ENCODE measurements at places on chromosomes 4 and X.

GRCh38 chr4:101075536-101075935 lies 271.8 kb downstream of the PPP3CA start:
- no peaks in the 10 kb centered on the region for H3K36me3 ChIP-seq
- no peak for DNase-seq
- H3K4me3 ChIP-seq: no peak overlapping the region
- H3K27me3 ChIP-seq: no peaks in the 10 kb centered on the region
- peaks cover 5% of the 10 kb centered on the region for H3K4me1 ChIP-seq
- no peak overlapping the region for H3K27ac ChIP-seq

DNA sequence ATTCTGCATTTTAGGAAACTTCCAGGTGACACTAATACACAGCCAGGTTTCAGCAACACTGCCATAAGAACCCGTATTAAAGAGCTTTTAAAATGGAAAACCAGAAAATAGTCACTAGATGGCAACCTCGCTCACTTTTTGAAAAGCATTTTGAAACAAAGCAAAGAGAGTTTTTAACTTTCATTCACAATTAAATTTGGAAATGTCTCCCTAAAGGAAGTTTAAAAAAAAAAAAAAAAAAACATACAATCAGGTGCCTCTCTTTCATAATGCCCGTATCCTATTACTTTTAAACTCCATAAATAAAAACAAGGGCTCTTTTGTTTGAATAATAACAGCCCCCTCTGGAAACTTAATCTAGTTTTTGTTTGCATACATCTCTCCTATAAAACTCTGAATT lies 20.3 kb downstream of the MEPE start:
- DNase-seq: peak; percentile 70
- H3K27ac ChIP-seq: no peak overlapping the region
- H3K4me3 ChIP-seq: no peak overlapping the region
- H3K27me3 ChIP-seq: no peaks in the 10 kb centered on the region
- no peaks in the 10 kb centered on the region for H3K4me1 ChIP-seq

DNA sequence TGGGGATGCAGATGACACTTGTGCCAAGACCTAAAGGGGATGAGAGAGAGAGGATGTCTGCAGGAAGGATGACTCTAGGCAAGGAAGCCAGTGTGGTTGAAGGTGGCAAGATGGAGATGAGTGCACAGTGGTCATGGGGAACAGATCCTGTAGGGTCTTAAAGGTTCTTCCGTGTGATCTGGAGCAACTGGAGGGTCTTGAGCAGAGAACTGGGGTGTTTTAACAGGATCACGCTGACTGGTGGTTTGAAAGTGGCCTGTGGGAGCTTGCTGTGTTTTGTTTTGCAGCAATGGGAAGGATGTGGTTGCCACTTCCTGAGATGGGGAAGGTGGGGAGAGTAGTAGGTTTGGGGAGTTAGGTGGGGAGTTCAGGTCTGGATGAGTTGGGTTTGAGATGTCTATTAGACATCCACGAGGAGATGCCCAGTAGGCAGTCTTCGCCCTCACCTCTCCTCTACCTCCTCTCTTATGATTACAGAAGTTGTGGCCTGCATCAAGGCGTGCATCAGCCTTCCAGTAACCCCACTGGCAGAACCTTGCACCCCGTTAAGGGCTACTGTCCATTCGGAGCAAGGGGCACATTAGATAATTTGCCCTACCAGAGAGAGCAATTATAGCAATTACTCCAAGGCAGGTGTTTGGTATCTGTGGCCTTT lies 1.4 kb upstream of the STBD1 start:
- no peak overlapping the region for H3K27ac ChIP-seq
- peak overlapping the region; percentile 94 for H3K4me3 ChIP-seq
- H3K36me3 ChIP-seq: peaks cover 12% of the 10 kb centered on the region
- peaks cover 36% of the 10 kb centered on the region for H3K4me1 ChIP-seq

DNA sequence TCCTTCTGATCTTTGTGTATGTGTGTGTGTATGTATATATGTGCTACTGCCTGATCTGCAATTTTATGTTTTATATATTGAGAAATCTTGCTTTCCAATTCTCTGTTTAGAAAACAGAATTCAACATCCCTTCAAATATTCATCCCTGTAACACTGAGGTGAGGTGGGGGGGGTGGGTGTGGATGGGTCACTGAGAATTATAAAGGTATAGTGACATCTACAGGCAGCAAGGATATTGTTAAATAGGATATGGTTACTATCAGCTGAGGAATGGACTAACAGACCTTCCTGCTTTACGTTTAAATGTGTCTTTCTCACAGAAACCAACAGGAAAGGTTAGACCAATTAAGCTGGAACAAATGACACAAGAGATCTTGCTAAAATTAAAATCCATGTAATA lies 19.0 kb upstream of the MAGEB2 start:
- DNase-seq: peak; percentile 6
- H3K4me3 ChIP-seq: no peak overlapping the region
- H3K36me3 ChIP-seq: no peaks in the 10 kb centered on the region

- H3K27me3 ChIP-seq: peaks cover 21% of the 10 kb centered on the region
- peaks cover 10% of the 10 kb centered on the region for H3K4me1 ChIP-seq
- peak within 1 kb of the TSS; percentile 72 for H3K4me3 ChIP-seq
- DNase-seq: peak; percentile 23
- H3K27ac ChIP-seq: peak within 1 kb of the TSS; percentile 77
These were observed at the start of gene TRPC3 for GRCh38 chr4:121951521-121952110. Gene TRPC3 (minus strand): TSS chr4:121952060. CDS start chr4:121951680, 380 bp downstream.

DNA sequence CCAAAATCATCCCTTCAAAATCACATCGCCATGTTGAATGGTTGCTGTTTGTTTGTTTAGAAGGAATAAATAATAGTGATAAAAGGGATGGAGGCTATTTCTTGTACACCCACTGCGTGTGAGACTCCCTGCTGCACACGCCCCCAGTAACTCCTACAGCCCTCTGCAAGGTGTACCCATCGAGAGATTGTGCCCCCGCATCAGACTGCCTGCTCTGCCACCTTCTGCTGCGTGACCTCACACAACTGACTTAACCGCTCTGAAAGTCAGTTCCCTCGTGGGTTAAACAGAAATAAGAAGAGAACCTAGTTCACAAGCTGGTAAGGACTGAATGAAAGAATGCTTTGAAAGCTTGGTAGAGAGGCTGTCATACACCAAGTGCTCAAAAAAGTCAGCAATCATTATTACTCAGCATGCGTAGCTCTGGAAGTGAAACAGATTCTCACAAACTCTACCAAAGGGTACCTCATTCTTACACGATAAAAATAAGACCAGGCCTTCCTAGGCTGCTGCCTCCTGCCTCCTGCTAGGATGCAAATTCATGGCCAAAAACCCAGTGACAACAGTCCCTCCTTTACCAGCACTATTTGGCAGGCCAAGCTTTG lies 147.1 kb downstream of the CPEB2 start:
- H3K27me3 ChIP-seq: no peaks in the 10 kb centered on the region
- peak overlapping the region; percentile 82 for H3K27ac ChIP-seq
- peaks cover 25% of the 10 kb centered on the region for H3K4me1 ChIP-seq
- H3K4me3 ChIP-seq: no peak overlapping the region

DNA sequence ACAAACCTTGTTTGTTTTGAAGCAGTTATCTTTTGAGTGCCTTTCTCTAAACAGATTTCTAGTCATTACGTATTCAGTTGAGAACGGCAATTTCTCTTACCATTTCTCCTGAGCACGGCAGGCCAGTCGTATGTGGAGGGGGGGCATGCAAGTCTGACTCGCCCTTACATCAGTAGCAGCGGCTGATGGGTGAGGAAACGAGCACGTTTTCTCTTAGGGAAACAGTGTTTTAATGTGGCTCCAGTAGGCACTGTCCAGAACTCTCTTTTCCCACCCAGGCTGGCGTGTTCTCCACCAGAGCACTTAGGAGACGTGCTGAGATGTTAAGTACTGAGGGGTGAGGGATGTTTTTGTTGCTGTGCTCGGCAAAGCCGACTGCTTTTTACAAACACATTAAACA lies 240.5 kb downstream of the STIM2 start:
- no peaks in the 10 kb centered on the region for H3K27me3 ChIP-seq
- H3K4me1 ChIP-seq: no peaks in the 10 kb centered on the region
- H3K27ac ChIP-seq: no peak overlapping the region
- no peaks in the 10 kb centered on the region for H3K36me3 ChIP-seq
- no peak overlapping the region for H3K4me3 ChIP-seq
- DNase-seq: no peak

GRCh38 chr4:41935652-41936021 lies 408 bp downstream of the TMEM33 start:
- H3K4me1 ChIP-seq: peaks cover 8% of the 10 kb centered on the region
- no peak for DNase-seq
- H3K27me3 ChIP-seq: peaks cover 14% of the 10 kb centered on the region

DNA sequence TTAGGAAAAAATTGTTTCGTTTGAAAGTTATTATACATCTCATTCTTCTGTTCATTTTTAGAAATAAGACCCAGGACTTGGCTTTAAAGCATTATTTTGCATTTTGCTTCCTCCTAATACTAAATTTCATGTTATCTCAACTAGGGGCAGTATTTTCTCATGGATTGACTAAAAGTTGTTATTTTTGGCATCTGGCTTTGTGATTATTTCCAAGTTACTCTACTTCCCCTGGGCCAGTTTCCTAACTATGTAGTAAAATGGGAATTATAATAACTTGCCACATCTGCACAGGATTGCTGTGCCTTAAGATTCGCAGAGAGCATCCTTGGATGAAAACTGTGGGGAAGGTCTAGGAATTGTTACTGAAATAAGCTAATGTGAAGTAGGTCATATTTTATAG lies 3.0 kb downstream of the RBPJ start:
- no peaks in the 10 kb centered on the region for H3K36me3 ChIP-seq
- H3K4me3 ChIP-seq: no peak overlapping the region
- H3K27ac ChIP-seq: no peak overlapping the region
- peaks cover 25% of the 10 kb centered on the region for H3K4me1 ChIP-seq
- no peak for DNase-seq

DNA sequence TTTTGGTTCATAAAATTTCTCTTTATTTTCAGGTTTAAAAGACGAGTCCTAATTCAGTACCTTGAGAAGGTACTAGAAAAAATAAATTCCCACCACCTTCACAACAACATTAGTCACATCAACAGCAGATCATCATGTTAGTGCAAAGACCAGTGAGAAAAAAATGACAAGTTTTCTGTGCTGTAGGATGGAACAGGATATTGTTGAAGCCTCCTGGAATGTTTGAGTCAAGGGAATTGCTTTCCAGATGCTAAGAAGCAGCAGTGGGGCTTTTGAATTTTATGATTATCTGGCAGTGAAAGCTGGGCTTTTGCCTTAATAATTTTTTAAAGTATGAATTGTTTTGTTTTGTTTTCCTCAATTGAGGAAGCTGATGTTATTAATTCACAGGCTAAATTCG lies 61.0 kb downstream of the INTS6L start:
- peaks cover 4% of the 10 kb centered on the region for H3K36me3 ChIP-seq
- H3K4me3 ChIP-seq: no peak overlapping the region
- DNase-seq: no peak
- H3K27ac ChIP-seq: peak overlapping the region; percentile 54
- H3K27me3 ChIP-seq: no peaks in the 10 kb centered on the region

- H3K27me3 ChIP-seq: peaks cover 3% of the 10 kb centered on the region
- no peak overlapping the region for H3K4me3 ChIP-seq
- no peak for DNase-seq
- no peak overlapping the region for H3K27ac ChIP-seq
- H3K4me1 ChIP-seq: no peaks in the 10 kb centered on the region
- no peaks in the 10 kb centered on the region for H3K36me3 ChIP-seq
These were observed 55.7 kb downstream of the MSX1 start for GRCh38 chr4:4914965-4915845.

GRCh38 chrX:142828129-142828528 lies 197.6 kb upstream of the SPANXN4 start:
- H3K27ac ChIP-seq: no peak overlapping the region
- H3K4me1 ChIP-seq: no peaks in the 10 kb centered on the region
- no peaks in the 10 kb centered on the region for H3K36me3 ChIP-seq
- no peaks in the 10 kb centered on the region for H3K27me3 ChIP-seq
- H3K4me3 ChIP-seq: no peak overlapping the region
- no peak for DNase-seq

DNA sequence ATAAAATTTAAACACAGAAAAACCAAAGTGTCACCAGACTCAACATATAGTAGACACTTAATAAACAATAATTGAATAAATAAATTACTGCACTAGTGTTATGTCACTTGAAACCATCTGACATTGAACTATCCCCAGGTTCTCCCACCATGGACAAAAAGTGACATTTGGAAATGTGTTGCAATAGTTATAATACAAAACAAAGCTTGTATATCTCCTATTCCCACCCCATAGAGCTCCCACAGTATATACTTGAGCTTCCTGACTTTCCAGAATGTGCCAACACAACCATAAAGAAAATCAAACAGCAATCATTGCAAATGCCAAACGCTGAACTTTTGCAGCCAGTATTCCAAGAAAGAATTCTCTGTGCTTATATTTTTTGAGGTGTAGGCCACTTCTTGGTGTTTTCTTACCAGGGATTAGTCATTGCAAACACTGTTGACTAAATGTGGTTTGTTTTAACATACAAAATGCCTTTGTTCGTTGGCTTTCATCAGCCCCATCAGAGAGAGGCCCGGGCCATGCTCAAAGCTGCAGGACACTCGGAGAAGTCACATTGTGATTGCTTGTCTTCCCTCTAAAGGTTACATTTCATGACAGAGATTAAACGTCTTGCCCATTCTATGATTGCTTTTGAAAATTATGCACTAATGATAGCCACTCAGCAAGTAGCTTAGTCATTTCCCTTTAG lies 33.8 kb downstream of the PPARGC1A start:
- no peak overlapping the region for H3K27ac ChIP-seq
- H3K36me3 ChIP-seq: peaks cover 4% of the 10 kb centered on the region
- H3K27me3 ChIP-seq: no peaks in the 10 kb centered on the region
- peaks cover 26% of the 10 kb centered on the region for H3K4me1 ChIP-seq
- H3K4me3 ChIP-seq: no peak overlapping the region

DNA sequence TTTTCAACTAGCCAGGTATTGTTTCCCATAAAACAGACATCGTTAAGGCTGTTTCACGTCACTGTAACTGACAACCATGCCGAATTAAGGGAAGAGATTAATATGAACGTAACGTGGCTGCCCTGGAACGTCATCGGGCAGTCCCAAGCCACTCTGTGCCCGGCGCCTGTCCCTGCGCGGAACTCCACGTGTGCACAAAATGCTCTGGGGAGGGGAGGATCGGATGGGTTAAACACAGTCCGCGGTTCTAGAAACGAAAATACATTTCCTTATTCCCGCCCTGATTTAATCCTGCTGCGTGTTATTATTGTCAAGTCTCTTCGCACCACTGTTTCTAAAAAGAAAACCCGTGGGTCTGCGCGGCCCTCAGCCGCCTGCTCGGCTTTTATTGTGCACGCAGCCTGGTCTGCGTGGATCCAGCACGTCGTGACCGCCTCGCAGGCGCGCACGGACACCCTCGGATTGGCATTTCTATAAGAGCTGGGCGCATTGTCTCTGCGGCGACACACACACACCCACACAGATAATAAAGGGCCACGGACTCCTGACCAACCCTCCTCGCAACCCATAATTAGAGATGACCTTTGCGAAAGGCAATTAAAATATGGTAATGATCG lies 69.6 kb upstream of the BCOR start:
- peak overlapping the region; percentile 21 for H3K4me3 ChIP-seq
- peaks cover 52% of the 10 kb centered on the region for H3K4me1 ChIP-seq
- no peak for DNase-seq
- H3K27me3 ChIP-seq: peaks cover 25% of the 10 kb centered on the region
- H3K27ac ChIP-seq: no peak overlapping the region
